ENCODE measurements at places on chromosomes 16 and 17. TPM values are rescaled to one million over a fixed set of nuclear protein-coding genes. Genes with fewer than 3 reads are reported as not detected.
A peak's percentile ranks its signal among the peaks of the same experiment; 100 is the strongest.

The PLXDC1 gene
- total RNA-seq, result not detected

The KCNG4 gene
- not detected for total RNA-seq

The CCL17 gene
- not detected for total RNA-seq

DNA sequence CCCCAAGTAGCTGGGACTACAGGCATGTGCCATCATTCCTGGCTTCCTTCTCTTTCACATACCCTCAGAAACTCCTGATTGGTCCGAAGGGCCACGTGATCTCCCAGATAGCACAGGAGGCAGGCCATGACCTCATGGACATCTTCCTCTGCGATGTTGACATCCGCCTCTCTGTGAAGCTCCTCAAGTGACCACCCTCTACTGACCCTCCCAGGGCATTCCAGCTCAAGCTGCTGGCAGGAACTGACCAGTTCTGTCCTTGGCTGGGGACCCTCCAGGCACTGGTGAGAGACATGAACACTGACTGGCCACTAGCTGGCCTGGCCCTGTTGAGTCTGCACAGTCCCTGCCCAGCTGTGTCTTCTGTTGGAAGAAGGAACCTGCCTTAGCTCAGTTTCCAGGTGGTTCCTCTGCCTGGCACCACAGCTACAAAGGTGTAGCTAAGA is 5.6 kb downstream of the ERAL1 start:
- DNase-seq, result no peak

DNA sequence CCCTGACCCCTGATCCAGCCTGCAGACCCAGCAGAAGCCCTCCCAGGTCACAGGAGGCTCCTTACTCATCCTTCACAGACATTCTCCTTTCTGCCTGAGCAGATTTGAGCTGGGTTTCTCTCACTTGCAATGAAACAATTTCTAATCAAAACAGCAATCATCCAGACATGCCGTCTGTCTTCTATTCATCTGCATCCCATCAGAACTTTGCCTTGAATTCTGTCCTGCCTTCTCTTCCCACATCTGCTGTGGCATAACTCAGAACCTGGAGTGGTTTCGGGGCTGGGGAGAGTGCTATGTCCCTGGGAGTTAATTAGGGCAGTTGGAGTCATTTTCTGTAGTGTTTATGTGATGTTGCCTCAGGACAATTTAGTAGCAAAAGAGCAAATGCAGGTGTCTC is 278.6 kb downstream of the CBLN1 start:
- no peak for DNase-seq

DNA sequence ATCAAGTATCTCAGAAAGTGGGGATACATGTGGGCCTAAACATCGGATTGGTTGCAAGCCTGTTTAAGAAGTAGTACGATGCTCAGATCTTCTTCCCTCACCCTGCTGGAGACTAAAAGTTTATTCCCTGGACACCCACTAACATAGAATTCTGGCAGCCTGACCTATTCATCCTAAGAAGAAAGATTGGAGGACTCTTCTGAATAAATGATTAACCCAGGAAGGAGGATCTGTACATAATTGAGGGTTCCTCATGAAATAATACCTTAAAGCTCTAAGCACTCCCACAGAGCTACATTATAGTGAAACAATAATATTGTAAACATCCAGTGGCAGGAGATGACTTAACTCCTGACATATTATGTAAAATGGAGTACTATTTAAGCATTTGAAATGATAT is 111.7 kb downstream of the NLK start:
- DNase-seq, result no peak

- DNase-seq, result no peak
These were observed 173.8 kb upstream of the CCL2 start for GRCh38 chr17:34081269-34081668.

GRCh38 chr16:48013491-48013901 is 142.3 kb downstream of the ABCC12 start:
- DNase-seq, result peak; percentile 48

DNA sequence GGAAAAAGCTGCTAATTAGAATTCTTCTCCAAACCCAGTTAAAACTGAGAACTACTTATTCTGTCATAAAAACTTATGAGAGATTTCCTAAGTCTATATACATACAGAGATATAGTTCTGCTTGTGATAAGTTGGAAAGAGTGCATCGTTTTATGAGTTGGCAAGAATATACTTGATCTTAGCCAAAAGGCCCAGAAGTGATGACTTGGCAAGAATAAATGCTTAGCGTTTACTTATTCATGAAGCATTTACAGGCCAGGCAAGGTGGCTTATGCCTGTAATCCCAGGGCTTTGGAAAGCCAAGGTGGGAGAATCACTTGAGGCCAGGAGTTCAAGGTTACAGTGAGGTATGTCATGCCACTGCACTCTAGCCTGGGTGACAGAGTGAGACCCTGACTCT is 81.7 kb downstream of the CYB561 start:
- no peak for DNase-seq
